ENCODE measurements at places on chromosomes 6 and 20. TPM values are rescaled to one million over a fixed set of nuclear protein-coding genes. Genes with fewer than 3 reads are reported as not detected.

GRCh38 chr6:6784514-6785162, 196.1 kb downstream of the LY86 start:
- DNase-seq: no peak

DNA sequence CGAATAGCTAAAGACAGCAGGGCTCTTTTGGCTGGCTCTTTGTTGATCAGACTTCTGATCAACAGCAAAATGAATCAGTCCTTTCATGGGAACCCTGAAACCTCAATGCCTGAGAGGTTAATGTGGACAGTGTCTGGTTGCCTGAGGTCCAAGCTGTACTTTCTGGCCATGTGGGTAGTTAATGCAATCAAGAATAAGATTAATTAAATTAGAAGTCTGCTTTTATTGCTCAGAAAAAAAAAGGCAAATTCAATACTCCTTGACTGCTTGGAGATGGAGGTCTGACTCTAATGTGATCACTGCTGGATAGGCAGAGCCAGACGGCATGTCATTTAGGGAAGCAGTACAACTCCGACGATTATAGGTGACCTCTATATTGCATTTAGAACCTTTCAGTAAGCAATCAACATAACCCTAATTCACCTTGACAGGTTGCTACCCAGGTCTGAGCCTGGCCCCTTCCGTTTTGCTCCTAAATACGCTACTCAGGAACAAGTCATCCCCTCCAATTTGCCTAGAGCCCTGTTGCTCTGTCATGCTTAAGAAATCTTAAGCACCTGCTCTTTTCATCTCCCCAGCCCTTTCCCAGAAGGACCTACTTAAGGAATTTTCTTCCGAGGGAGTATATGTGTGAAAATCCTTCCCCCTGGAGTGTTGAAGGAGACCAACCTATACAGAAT, 370.0 kb upstream of the SPTLC3 start:
- DNase-seq: no peak

- peak; percentile 60 for DNase-seq
Measured at GRCh38 chr6:116280161-116280932, 617 bp upstream of the TSPYL1 start.

DNA sequence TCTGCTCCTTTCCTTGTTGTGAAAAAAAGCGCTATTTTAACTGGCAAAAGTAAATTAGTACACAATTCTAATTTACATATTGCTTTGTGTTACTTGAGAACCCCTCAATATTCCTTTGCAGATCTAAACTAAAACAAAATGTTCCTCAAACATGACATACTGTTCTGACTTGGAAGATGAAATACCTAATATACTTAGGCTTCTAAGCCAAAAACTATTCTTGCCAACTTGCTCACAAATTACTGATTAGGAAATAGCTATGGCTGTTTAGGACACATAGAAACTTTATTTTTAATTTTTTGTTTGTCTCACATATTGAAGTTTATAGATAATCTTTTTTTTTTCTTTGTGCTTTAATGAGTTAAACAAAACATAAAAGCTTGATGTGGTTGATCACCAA, 542.2 kb downstream of the GRIK2 start:
- DNase-seq: no peak

DNA sequence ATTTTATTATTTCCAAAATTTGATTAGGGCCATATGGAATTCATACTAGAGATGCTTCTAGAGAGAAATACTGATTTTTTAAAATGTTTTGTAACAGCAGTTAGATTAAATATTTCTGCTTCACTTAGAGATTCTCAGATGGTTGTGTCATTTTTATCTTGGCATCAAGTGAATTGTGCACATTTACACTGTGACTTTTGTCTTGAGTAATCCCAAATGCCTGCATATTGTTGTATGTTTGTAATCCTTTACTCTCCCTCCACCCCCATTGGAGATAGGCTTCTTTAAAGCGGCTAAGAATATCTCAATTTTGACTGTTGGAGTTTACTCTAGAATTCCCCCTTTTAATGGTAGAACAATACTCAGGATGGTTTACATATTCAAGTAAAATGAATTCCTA, 19.0 kb downstream of the STX16 start:
- no peak for DNase-seq

GRCh38 chr20:9817654-9818053, 21.2 kb downstream of the PAK5 start:
- DNase-seq: no peak

- DNase-seq: no peak
Measured at GRCh38 chr6:148451690-148452089, 109.1 kb downstream of the SASH1 start.

- DNase-seq: no peak
Measured at GRCh38 chr6:151692216-151692615, 115.3 kb upstream of the ESR1 start.

DNA sequence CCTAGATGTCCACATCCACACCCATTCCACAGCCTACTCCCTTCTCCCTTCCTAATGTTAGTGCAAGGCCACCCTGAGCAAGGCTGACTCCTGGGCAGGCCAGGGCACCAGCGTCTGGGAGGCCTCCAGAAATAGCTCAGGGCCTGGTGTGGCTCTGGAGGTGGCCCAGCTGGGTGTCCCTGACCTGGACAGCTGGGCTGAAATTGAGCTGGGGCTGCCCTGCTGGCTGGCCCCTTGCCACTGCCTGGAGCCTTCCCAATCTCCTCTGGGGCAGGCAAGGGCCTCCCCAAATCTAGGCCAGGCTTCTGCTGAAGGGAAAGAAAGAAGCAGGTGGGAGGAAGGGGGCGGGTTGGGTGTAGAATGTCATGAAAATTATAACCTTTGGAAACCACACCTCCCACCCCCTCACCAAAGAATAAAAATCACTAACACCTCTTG, 2.1 kb downstream of the FAM110A start:
- no peak for DNase-seq

- DNase-seq: no peak
Measured at GRCh38 chr6:133446789-133447188, 205.6 kb downstream of the EYA4 start.

- peak; percentile 54 for DNase-seq
Measured at GRCh38 chr20:2914160-2914559, 40.9 kb downstream of the PTPRA start.

GRCh38 chr20:49872056-49872455, 43.3 kb downstream of the SPATA2 start:
- no peak for DNase-seq

- peak; percentile 91 for DNase-seq
Measured at GRCh38 chr20:9609887-9610502, 95.6 kb downstream of the LAMP5 start.

- DNase-seq: no peak
Measured at GRCh38 chr6:2528156-2528555, 222.6 kb downstream of the MYLK4 start.

DNA sequence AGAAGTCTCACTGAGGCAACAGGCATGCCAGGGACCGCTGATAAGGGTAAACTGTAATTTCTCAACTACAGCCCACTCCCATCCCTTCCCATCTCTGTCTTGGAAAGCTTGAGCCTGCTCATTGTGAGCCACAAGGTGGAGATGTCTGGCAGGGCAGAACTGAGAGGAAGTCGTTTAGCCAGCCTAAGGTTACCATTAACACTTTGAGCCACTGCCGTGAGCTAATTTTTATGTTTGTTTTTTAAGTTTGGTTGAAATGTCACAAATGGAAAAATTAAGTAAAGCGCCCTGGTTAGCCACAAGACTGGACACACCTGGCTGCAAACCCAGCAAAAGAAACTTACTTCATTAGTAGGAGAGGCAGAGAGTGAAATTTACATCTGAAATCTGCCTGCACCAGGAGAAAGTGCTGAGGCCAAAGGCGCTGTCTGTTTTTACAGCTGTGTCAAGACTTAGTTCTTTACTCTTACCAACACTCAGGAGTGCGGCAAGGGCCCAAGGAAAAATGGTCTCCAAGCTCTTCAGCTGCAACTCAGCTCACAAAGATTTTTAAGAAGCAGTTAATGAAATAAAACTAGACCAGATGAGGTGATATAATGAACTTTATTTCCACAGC, 50.0 kb upstream of the FAM83C start:
- DNase-seq: peak; percentile 17

- DNase-seq: peak; percentile 53
Measured at GRCh38 chr6:161227004-161227960, 46.6 kb downstream of the AGPAT4 start.

DNA sequence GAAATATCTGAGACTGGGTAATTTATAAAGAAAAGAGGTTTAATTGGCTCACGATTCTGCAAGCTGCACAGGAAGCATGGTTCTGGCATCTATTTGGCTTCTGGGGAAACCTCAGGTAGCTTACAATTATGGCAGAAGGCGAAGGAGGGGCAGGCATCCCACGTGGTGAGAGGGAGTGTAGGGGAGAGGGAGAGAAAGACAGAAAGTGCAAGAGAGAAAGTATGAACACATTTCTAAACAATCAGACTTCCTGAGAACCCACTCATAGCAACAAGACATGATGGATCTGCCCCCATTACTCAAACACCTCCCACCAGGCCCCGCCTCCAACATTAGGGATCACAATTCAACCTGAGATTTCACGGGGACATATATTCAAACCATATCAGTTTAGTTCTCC, 107.4 kb downstream of the PERP start:
- no peak for DNase-seq

DNA sequence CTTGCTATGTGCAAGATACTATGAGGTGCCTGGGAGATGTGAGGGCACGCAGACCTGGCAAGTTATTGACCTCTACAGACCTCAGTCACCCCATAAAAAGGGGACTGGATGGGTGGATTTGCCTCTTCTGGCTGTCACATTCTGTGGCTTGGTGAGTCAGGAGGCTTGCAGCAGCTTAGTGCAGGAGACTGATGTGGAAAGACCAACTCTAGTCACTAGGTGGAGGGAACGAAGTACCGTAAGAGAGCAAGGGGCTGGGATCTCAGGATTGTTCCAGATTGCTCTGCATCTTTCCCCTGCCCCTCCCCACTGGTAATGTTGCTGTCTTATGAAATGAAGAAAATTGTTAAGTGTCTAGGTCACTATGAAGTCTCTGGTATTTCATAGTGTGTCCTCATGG, 3.3 kb downstream of the MAPRE1 start:
- DNase-seq: no peak

- peak; percentile 67 for DNase-seq
Measured at GRCh38 chr20:59664421-59664941, 60.1 kb downstream of the PHACTR3 start.

- DNase-seq: no peak
Measured at GRCh38 chr6:128240024-128240428, 280.4 kb downstream of the PTPRK start.

GRCh38 chr20:653590-654416, 803 bp upstream of the SRXN1 start:
- no peak for DNase-seq

- DNase-seq: no peak
Measured at GRCh38 chr6:53916804-53917463, 122.1 kb downstream of the LRRC1 start.

DNA sequence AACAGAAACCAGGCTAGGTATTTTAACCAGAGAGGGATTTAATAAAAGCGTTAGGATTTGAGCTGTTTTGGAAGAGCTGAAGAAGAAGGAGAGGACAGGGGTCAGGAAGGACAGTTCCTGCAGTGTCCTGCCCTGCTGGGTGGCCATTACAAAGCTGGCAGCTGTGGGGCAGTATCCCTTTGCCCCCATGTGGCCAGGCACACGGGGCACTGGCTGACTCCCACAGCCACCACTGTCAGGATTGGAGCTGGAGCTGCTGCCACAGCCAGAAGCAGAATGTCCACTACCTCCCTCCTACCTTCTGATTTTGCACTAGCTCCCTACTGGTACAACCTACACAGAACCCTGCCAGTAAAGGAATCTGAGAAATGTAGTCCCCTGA, 46.5 kb downstream of the SLC22A3 start:
- no peak for DNase-seq

- DNase-seq: no peak
Measured at GRCh38 chr6:101125380-101125971, 244.3 kb upstream of the ASCC3 start.

DNA sequence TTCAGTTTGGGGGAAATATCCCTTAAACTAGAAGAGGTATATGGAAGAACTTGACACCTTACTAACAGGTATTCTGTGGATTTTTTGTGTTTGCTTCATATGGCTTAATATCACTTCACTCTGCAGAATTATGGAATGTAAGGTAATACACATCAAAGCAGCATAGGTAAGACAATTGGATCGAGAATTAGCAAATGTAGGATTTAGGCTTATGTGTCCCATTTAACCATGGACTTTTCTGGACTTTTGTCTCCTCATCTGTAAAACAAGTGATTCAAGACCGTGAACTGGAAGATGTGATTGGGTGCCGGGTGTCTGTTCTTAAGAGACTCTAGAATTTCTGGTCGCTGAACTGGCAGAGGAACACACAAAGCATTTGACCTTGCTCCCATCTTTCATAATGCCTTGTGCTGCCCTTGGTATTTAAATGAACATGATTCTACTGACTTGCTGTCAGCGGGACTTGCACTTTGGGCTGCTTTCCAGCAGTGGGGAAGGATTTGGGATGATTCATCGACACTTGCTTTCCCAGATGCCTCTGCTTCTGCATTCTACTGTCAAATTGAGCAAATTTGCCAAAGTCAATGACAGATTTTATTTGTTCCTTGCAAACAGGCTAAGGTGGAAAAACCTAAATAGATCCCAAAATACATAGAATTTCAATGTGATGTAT, 199.8 kb downstream of the PLCB1 start:
- DNase-seq: peak; percentile 26

DNA sequence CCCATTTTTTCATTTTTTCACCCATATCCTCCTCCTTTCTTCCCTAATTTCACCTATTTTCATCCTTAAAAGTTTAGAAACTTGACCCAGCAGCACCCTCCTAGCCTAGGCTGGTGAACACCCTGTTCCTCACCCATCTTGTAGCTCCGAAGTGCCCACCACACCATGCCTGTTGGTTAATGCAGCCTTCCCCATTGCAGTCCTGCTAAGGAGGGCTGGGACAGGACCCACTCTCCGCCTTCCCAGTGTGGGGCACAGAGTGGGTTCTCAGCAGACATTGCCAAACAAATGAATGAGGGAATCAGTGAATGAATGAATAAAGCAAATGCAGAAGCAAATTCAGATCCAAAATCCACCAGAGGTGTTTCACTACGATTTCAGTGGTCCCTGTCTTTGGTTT, 45.7 kb downstream of the CTCFL start:
- no peak for DNase-seq

KCNQ5 gene
- not detected for total RNA-seq

TRMT11 gene
- total RNA-seq: 20.4 TPM

PKIB gene
- not detected for total RNA-seq

C20orf141 gene
- not detected for total RNA-seq

TGM2 gene
- total RNA-seq: 23.4 TPM

ORC3 gene
- total RNA-seq: 58.7 TPM

RSPH4A gene
- 1.3 TPM for total RNA-seq

ZNF165 gene
- 2.7 TPM for total RNA-seq

DOK5 gene
- 0.68 TPM for total RNA-seq

GTSF1L gene
- not detected for total RNA-seq

POM121L2 gene
- not detected for total RNA-seq

NR2E1 gene
- 0.31 TPM for total RNA-seq

ZNF76 gene
- 26.0 TPM for total RNA-seq

NKAIN4 gene
- total RNA-seq: 6.8 TPM

All from G401 (cell line).